ENCODE measurements at places on chromosomes 7 and 10.

- DNase-seq, result no peak
Measured at GRCh38 chr10:42999385-43000020, 77.4 kb upstream of the RET start.

DNA sequence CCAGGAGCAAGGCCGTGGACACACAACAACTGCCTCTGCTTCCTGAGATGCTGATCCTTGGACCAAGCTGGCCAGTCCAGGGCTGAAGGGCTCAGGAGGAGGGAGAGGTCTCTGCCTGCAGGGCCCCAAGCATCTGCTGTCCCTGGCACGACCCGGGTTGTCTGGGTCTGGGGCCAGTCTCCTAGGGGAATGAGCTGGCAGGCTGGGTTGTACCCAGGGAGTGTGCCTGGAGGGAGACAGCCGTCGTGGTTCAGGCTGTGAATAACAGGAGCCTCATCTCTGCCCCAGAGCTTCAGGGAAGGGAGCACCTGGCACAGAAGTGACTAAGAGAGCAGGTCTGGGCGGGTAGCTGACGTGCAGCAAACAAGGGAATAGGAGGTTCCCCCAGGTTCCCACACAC lies 17.9 kb upstream of the SERPINE1 start:
- DNase-seq, result no peak

- DNase-seq, result no peak
Measured at GRCh38 chr7:32217341-32218153, 147.3 kb upstream of the PDE1C start.

- DNase-seq, result no peak
Measured at GRCh38 chr7:44185729-44186128, 3.5 kb downstream of the GCK start.

- DNase-seq, result no peak
Measured at GRCh38 chr7:69654849-69655707, 56.8 kb downstream of the AUTS2 start.

DNA sequence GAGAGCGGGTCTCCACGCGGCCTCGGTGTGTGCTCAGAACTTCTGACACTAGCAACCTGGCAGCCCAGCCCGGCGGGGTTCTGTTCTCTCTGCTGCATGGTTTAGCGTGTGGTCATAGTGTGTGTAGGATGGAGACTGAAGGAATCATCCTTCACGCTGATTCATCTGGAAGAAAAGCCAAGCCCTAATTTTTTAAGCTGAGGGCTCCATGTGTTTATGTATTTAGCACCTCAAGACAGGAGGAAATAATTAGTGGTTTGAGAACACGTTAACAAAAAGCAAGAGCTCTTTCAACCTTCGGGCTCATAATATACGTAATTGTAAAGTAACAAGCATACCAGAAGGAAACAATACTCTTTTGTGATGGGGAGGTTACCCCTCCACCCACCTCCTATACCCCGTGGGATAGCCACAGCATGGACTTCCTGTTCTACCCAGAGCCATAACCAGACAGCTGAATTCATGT lies 504.6 kb upstream of the MKI67 start:
- DNase-seq, result no peak

GRCh38 chr10:62655337-62655994 lies 149.1 kb upstream of the ADO start:
- no peak for DNase-seq

- DNase-seq, result no peak
Measured at GRCh38 chr7:21851559-21851967, 94.1 kb downstream of the CDCA7L start.

DNA sequence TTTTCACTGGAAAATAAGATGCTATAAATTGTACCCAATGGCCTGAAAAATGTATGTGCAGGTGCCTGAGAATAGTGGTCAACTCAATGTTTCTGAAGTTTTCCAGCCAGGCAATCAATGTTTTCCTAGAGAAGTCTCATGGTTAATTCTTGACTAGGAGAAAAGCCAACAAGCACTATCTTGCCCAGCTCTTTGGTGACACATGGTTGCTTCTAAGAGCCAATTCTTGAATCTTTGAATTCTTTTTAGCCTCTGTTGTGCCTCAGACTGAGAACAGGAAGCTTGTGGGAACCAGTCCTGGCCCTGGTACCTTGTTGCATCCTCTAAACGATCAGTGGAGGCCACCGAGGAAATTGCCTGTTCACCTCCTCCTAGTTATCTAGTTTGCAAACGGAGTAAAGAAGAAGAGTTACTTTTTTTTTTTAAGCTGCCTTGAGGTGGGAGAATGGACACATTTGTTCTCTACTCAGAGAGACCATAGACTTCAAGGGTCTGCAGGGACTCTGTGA lies 144.0 kb upstream of the MKLN1 start:
- no peak for DNase-seq

GRCh38 chr7:47580811-47581331 lies 1.0 kb downstream of the TNS3 start:
- no peak for DNase-seq

- no peak for DNase-seq
Measured at GRCh38 chr10:110041479-110041829, 33.7 kb downstream of the ADD3 start.

DNA sequence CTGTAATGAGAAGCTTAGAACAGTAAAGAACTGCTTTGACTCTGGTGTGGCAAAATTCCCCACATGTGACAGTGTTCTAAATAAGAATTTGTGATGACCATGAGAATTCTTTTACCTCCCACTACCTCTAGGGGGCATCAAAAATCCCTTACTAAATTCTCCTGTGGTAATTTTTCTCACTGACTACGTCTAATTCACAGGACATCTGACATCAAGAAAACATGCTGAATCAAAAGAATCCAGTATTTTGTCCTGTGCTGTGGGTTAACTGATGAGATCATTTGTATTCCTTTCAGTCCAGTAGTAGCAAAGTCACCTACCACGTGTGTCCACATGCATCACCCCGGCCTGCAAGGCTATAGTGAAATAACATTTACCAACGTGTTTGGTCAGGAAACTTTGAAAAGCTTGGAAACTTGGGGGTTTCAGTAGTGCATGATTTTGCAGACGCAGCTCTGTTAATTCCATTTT lies 103.8 kb downstream of the ATE1 start:
- no peak for DNase-seq

DNA sequence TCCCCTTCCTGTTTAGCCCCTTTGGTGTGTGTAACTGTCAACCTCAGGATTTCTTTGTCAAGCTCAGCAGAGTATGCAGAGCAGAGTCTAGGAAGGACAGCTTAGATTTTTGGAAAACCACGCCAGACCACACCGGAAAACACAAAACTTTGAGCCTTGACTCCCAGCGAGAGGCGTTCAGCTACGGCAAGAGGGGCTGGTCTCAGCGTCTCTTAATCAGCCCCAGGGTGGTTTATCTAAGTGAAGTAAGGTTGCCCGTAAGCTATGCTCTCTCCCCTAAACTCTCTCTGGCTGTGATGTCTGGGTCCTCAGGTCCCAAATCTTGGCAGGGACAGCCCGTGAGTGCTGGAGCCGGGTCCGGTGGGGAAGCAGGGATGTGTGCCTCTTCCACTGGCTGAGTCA lies 230.9 kb downstream of the KLF6 start:
- DNase-seq, result no peak

GRCh38 chr10:117518246-117518645 lies 24.3 kb upstream of the EMX2 start:
- DNase-seq, result no peak

GRCh38 chr7:130927062-130927461 lies 193.1 kb upstream of the KLF14 start:
- DNase-seq, result no peak

- DNase-seq, result no peak
Measured at GRCh38 chr7:21547501-21547900, 4.7 kb downstream of the DNAH11 start.

GRCh38 chr7:132298790-132299189 lies 277.5 kb downstream of the PLXNA4 start:
- DNase-seq, result no peak

GRCh38 chr7:33986951-33987947 lies 81.9 kb downstream of the BMPER start:
- DNase-seq, result no peak

- DNase-seq, result no peak
Measured at GRCh38 chr7:151012911-151013347, 11.4 kb downstream of the ATG9B start.

GRCh38 chr7:148770004-148770403 lies 71.3 kb downstream of the CUL1 start:
- DNase-seq, result no peak

GRCh38 chr10:95346715-95347401 lies 56.1 kb upstream of the PDLIM1 start:
- DNase-seq, result no peak

DNA sequence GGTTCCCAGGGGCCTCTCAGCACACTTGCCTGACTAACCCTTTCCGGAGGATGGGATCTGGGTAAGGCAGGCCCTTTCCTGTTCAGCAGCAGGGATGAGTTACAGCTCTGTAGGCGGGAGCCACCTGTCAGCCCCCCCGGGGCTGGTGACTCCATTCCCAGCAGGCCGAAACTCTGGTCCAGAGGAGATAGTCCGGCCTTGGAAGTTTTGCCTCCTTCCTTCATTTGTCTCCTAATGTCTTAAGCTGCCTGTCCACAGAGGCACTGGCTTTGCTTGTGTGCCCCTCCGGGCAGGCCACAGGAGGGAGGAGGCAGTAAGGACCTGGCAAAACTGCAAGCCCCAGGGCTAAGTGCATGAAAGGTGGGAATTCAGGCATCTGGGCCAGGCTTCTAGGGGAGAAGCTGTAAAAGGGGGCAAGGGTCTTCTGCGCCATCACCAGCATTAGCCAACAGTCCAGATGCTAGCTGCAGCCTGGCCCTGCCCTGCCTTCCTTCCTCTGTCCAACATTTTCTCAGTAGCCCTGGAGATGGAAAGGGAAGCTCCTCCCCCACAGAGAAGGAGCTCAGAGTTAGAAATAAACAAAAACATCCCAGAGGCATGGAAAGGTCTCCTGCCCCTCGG lies 1.2 kb downstream of the ADIRF start:
- no peak for DNase-seq

DNA sequence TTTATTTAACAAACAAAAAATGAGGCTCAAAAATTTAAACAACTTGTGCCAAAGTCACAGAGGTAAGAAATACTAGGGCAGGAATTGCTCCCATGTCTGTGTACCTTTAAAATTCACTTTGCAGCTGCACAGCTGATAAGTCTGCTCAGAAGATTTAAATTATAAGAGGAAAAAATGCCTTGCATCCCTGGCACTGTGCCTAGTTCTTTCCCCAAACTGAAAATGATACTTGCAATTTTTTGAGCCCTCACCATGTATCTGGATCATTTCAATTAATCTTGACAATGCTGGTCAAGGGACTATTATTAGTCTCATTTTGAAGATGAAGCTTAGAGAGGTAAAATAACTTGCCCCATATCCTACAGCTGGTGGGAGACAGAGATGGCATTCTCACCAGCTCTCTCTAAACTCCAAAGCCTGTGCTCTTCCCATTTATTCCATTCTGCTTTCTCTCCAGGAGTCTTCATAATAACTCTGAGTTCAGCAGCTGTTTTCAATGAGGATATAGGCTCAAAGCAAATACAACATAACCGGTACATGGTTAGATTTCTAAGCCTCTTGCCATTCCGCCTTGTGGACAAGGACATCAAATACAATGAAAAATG lies 350.5 kb upstream of the LRRTM3 start:
- no peak for DNase-seq

DNA sequence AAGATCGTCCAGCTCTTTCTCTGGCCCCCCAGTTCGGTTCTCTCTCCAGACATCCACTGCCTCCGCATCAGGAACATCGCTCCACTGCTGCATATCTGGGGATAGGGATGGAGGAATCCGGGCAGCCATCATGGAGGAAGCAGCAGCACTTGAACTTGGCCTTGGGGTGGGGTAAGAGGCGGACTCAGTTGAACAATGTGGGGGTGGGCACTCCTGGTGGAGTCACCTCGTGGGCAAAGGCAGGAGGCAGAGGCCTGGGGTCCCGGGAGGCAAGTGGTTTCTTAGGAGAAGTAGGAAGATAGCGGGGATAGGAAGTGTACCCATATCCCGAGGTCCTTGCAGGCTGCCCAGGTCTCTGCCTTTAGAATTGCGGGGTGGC lies 98.3 kb downstream of the CHST15 start:
- DNase-seq, result no peak

GRCh38 chr7:93862651-93863050 lies 27.9 kb downstream of the TFPI2 start:
- no peak for DNase-seq

DNA sequence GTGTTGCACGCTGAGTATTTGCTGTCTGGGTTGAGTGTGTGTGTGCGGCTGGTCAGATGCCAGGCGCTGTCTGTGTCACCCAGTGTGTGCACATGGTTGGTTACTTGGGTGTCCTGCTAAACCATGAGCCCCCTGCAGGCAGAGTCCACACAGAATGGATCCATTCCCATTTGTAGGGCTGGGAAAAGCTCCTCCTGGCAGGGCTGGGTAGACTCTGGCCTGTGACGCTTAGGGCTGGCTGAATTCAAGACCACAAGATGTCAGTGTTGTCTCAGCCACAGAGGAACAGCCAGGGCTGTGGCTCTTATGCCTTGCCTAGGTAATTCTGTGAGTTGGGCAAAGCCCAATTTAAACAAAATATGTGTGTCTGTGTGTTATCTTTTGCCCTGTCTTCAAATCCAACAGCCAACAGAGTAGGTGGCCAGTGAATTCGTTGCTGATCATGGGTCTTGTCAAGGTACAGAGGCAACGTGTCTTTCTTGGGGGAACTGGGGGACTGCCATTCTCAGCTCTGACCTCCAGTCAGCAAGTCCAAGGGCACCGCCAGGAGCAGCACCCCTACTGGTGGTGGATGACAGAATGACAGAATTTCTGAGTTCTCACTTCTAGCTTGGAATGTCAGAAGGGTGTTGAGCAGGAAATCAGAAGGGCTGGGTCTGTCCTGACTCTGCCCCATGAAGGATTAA lies 285.1 kb downstream of the CCSER2 start:
- DNase-seq, result no peak

DNA sequence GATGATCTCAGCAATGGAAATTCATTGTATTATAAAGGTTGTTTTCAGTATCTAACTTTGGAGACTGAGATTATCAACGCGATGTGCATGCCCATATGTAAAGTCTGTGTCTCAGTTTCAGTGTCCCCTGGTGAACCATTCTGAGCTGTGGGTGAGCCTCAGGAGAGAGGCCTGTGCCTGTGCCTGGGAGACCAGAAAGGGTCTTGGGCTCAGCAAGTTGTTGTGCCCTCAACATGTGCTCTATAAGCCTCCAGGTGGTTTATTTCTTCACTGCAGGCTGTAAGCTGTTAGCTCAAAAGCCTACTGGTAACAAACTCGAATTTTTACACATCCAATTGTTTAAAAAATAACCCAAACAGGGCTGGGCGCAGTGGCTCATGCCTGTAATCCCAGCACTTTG lies 151.9 kb downstream of the PKD1L1 start:
- DNase-seq, result no peak

Measured in stimulated activated CD8-positive, alpha-beta memory T cell treated with anti-CD3 and anti-CD28 coated beads, Interleukin-4, amount 100 ng/mL, for 24 hours (primary cell).